Daoy (cell line): ENCODE measurements at places on chromosomes 4 and X. TPM values are rescaled to one million over a fixed set of nuclear protein-coding genes. Genes with fewer than 3 reads are reported as not detected.

DNA sequence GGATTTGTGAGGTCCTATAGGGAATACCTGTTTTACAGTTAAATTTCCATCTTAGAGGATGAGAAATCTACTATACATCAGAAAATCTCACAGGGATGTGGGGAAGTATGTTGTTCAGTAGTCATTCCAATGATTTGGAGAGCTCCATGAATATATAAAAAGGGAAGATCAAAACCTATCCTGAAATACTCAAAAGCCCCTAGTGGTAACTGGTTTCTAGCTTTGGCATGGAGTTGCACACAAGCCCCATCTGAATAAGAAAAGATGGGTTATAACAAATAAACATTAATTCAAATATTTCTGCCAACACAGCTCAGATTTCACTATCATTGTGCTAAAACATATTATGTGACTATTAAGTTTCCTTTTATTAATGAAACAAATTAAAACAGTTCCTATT, 101.6 kb downstream of the FBXO8 start:
- DNase-seq: no peak

The STK32B gene
- total RNA-seq: 14.7 and 17.4 TPM in 2 replicates

The SPANXB1 gene
- 131 and 190 TPM in 2 replicates for total RNA-seq

DNA sequence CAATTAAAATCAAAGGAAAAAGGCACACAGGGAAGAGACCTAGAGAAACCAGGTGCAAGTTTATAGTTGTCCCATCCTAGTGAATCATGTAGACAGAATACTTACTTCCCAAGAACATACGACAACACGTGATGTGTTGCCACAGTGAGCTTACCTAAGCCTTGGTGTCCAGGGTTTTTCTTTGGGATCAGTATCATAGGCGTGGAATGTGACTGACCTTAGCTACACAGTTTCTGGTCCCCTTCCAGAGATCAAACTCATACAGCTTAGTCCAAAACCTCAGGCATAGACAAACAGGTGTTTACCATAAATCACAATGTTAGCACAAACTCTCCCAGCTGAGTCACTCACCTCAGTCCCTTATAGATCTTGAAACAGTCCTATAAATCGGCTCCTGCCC, 17.7 kb downstream of the SLC25A31 start:
- no peak for DNase-seq

DNA sequence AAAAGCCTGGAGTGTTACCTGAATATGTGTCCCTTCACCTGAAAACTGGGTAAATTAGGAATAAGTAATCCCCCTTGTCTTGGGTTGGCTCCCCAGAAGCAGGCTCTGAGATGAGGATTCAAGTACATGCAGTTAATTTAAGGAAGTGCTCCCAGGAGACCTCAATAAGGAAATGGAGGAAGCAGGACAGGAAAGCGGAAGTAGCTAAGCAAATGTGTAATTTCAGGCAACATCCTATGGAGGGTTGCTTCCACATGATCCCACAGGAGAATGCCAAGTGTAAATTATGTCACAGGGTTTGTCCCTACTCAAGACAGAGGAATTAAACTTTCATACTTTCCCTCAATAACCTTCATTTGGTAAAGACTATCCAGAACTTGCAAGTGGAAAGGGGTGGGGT, 48.1 kb upstream of the ARHGEF6 start:
- no peak for DNase-seq

GRCh38 chrX:119492463-119492862, 24.2 kb downstream of the SLC25A5 start:
- no peak for DNase-seq

GRCh38 chr4:155681886-155682285, 15.2 kb downstream of the GUCY1A1 start:
- no peak for DNase-seq

DNA sequence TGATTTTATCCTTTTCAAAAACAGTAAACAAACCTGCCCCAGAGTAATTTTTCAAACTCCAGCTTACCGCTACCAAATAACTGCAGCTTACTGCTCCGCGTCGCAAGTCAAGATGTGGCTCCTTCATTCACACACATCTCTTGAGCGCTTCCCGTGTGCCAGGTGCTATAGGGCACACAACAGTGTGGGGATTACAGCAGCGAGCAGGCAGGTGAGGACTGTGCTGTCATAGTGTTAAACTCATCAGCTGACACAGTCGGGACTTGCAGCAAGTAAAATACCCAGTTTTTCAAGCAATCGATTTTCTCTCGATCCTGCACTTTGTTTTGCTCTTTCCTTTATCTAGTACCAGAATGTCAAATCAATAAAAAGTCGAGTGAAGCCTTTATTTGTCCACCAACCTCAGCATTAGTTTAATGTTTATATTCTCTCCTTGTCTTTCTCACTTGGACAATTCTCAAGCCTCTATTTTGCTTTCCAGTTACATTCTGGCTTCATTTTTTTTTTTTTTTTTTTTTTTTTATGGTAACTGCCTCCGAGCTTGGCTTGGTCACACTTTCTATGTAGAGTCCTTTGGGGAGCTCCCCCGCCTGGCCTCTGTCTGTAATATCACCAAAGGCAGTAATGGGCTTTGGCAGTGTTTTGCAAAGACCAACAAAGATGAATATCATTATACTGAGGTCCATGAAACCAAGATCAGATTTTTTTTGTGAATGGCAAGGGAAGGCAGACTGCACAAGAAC, 8.3 kb upstream of the ASB5 start:
- DNase-seq: peak; percentile 57

GRCh38 chrX:119401569-119401968, 2.4 kb downstream of the SLC25A43 start:
- DNase-seq: no peak

GRCh38 chrX:15790769-15791290, 546 bp downstream of the ZRSR2 start:
- no peak for DNase-seq

The TNMD gene
- total RNA-seq: not detected in 2 replicates

DNA sequence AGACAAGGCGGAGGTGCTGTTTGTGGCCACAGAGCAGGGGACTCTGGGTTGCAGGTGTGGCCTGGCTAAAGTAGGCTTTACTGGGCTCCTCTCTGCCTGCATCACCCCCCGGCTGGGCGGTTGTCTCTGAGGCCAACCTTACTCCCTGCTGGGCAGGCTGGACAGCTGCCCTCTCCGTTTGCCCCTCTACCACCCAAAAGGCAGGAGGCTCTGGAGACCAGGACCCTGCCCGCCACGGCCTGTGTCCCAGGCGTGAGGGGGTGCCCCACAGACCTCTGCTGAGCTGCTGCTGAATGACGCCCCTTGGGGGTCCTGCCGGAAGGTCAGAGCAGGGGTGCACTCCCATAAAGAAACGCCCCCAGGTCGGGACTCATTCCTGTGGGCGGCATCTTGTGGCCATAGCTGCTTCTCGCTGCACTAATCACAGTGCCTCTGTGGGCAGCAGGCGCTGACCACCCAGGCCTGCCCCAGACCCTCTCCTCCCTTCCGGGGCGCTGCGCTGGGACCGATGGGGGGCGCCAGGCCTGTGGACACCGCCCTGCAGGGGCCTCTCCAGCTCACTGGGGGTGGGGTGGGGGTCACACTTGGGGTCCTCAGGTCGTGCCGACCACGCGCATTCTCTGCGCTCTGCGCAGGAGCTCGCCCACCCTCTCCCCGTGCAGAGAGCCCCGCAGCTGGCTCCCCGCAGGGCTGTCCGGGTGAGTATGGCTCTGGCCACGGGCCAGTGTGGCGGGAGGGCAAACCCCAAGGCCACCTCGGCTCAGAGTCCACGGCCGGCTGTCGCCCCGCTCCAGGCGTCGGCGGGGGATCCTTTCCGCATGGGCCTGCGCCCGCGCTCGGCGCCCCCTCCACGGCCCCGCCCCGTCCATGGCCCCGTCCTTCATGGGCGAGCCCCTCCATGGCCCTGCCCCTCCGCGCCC, 920 bp downstream of the HTT-AS start:
- DNase-seq: no peak

GRCh38 chr4:148795156-148795864, 353.1 kb upstream of the NR3C2 start:
- peak; percentile 3 for DNase-seq

DNA sequence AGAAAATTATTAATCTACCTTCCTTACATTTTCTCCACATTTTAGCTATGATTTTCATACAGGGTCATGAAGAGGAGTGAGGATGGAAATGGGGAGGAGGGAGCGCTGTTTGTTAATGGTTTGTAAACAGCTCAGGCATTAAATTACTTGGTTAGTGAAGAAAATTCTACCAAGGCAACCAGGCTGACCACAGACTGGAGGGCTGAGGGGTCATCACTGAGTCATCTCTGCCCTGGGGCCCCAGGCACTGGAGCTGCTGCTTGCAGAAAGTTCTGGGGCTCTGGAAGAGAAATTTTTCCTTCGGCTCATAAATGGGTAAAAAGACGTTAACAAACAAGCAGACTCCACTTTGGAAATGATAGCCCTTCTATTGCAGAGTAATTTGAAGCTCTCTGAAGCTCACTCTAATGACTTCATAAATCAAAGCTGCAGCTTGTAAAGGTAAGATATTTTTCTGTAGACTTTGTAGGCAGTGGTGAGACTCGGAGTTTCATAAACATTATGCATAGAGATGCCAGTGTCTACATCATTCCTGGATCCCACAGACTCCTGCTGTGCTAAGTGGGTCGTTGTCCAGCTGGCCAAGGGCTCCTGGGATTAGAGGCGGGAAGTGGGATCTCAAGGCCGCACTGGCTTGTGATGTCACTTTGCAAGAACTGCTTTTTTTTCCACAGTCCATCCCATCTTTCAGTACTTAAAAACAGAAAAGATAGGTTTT, 159.6 kb downstream of the PTTG2 start:
- peak; percentile 72 for DNase-seq

DNA sequence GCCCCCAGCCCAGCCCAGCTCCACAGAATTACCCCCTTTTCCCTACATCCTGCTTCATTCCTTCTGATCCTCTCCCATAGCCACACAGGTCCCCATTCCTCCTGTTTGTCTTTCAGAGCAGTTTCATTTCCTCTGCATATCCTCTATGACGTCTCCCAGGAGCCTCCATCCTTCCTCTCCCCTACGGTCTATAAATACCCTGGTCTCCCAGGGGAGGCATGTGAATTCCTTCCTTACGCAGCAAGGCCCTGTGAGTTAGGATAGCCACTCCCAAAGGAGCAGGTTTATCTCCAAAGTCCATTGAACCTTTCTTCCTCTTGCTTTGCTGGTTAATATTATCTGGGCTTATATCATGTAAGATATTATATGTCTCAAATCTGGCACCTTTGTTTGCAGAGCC, 8.4 kb upstream of the APLN start:
- DNase-seq: peak; percentile 22

DNA sequence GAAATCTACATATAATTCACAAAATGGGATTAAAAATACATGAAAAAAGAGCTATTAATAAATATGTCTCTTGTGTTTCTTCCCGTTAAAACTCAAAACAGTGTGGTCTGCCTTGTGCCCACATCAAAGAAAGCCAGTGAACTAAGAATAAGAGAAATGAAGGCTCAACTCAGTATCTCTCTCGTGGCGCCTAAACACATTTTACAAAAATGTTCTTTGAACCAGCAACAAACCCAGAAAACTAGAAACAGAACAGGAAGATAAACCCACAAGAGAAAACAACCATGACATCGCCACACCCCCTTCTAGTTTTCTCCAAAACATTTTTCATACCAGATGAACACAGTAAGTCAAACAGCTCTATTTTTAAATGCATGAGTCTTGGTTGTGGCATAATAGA, 130.1 kb downstream of the DCHS2 start:
- DNase-seq: no peak

- no peak for DNase-seq
Measured at GRCh38 chr4:17155486-17155885, 257.0 kb upstream of the LDB2 start.
